ENCODE measurements at places on chromosomes 12 and 14.

- no peak for DNase-seq
Observed at GRCh38 chr12:117699118-117699517, 269.7 kb downstream of the KSR2 start.

DNA sequence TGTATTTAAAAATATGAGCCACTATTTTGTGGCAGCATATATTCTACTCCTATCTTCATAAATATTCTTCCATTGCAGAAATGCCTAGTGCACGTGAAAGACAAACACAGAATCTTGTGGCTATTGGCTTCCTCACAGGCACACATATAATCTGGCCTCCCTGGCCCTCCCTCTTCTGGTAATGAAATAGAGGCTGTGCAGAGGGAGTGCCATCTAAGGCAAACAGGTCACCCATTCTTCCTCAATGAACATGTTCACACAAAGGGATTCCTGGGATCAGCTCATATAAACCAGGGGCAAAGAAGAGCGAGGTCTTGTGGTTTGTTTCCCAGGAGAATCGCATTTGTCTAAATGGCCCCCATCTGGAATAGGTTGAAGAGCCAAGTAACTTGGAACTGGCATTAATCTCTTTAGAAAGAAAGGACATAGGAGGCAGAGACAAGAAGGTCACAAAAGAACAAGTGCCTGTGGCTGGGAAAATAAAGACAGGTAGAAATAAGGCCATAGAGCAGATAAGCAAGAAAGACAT is 171.6 kb upstream of the PTPRQ start:
- DNase-seq, result no peak

DNA sequence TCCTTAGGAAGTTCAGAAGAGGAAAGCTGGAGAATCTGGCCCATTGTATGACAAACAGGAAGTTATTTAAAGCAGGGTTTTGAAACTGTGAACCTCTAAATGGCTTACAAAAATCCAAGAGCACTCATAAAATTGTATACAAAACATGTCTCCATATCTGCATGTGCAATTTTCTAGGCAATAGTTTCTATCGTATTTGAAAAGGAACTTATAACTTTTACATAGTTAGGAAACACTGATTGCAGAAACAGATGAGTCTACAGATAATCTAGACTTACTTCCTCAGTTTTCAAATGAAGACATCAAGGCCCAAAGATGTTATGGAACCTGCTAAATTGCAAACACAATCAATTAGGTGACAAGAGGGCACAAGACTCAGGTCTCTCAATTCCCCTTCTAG is 53.3 kb upstream of the ETV6 start:
- DNase-seq, result no peak

DNA sequence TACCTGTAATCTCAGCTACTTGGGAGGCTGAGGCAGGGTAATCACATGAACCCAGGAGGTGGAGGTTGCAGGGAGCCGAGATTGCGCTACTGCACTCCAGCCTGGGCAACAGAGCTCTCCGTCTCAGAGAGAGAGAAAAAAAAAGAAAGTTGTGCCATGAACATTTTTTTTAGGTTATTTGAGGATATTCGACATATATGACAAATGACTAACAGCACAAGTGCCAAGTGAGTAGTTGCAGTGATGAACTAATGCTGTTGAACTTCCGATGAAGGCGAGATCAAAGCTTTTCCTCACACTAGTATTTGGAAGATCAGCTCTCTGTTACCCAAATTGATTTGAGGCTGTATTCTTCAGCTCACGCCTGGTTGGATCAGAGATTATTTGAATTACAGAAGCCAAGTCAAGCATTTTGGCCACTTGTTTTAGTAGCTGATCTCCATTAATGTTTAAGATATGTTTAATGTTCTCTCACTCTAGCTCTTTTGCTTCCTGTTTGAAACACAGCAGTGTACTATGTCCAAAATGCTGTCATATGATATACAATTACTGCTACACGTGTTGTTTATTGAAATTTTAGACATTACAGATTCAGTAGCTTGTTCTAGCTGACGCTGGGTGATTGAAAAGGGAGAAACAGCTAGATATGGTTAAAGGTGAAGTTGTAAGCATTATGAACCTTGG is 43.4 kb downstream of the WDR20 start:
- DNase-seq, result no peak

DNA sequence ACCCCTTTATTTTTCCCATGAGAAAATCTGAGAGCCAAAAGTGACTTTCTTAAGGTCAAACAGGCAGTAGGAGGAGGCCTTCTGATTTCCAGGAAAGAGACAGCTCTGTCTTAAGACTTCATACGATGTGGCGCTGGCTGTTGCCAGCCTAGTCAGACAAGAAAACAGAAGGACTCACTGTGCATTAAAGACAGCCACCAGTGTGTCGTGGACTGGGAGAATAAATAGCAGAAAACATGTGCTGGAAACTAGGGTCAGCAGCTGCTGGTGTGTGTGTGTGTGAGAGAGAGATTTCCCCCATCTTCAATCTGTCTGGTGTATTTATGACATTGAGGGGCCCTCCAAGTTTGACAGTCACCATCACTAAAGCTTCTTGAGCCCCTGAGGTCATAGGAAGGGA is 708.6 kb upstream of the TMEM132C start:
- no peak for DNase-seq

- DNase-seq, result no peak
Observed at GRCh38 chr14:42541535-42542001, 934.9 kb downstream of the LRFN5 start.

DNA sequence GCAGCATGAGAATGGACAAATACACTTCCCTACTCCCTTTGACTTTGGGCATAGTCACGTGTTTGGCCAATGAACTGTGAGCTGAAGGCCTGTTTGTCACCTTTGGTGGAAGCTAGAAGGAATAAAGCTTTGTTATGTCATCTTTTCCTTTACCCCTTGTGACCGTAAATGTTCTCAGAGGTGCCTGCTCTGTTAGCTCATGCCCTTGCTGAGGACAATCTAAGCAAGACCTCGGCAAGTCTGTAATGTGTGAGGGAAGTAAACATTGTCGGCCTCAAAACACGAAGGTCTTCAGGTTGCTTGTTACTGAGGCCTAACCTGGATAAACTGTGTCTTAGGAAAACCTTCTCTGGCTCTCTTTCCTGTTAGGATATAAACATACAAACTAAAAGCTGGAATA is 354.2 kb downstream of the TMEM132D start:
- no peak for DNase-seq

DNA sequence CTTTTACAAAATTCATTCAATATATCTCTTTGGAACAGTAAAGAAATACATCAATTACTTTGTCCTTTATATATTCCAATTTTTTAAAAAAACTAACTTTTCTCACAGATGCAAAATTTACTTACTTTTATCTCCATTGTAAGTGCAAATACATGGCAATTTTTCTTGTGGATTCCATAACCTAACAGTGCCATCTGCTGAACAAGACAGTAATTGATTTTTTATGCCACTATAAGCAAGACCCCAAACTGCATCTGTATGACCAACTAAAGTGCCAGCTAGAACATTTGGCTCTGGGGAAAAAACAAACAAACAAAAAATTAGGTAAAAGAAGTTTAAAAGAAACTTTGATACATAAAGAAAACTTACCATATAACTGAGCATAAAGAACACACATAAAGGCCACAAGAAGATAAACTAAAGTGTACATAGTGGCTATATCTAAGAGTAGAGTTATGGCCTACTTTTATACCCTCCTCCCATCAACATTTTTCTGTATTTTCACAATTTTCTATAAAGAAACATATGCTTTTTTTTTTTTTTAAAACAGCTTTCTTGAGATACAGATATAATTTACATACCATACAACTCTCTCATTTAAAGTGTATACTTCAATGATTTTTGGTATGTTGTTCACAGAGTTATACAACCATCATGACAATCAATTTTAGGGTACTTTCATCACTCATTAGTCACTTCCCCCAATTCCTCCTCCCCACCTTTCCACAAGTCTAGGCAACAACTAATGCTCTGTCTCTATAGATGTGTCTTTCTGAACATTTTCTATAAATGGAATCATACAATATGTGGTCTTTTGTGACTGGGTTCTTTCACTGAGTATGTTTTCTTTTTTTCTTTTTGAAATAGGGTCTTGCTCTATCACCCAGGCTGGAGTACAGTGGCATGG is 32.6 kb downstream of the COCH start:
- no peak for DNase-seq

- no peak for DNase-seq
Observed at GRCh38 chr12:116336542-116337065, 59.1 kb upstream of the MED13L start.

- no peak for DNase-seq
Observed at GRCh38 chr14:99616832-99617800, 13.1 kb upstream of the CCDC85C start.

GRCh38 chr12:16327963-16328362 is 19.5 kb upstream of the MGST1 start:
- DNase-seq, result no peak

- DNase-seq, result no peak
Observed at GRCh38 chr12:2076196-2076570, 23.4 kb downstream of the CACNA1C start.

GRCh38 chr14:93757206-93757605 is 31.1 kb downstream of the PRIMA1 start:
- DNase-seq, result no peak

All from BE2C (cell line).